Vagina (tissue), 2 donors: ENCODE measurements at places on chromosomes 1 and 21.
A peak's percentile ranks its signal among the peaks of the same experiment; 100 is the strongest.

DNA sequence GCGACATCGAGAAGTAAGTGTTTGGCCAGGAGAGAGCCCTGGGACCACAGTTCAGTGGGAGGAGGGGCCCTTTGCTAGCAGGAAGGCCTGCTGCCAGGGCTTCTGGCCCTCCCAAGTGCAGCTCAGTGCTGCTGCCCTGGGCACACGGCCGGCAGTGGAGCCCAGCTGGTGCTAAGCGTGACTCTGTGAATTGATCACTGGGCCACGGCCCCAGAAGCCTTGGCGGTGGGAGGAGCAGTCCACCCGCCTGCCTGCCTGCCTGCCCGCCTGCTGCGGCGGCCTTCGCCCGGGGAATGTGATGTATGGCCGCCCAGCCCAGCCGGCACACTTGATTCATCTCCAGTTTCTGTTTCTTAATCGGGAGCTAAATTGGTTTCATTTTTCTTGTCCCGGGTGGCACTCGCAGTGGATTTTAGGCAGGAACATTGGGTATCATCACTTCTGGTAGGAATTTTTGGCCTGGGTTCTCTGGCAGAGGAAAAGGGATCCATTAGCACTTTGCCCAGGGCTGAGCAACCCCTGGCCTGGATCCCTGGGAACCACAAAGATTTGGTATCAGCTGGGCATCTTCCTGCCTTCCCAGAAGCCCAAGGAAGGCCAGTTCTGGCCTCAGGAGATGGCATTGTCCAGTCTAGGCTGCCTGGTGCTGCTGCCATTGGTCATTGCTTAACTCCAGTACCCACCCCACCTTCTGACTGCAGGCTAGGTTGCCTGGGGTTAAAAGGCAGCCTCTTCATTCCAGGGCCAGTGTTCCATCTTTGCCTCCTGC is 28.6 kb downstream of the TMEM53 start:
- DNase-seq = no peak

DNA sequence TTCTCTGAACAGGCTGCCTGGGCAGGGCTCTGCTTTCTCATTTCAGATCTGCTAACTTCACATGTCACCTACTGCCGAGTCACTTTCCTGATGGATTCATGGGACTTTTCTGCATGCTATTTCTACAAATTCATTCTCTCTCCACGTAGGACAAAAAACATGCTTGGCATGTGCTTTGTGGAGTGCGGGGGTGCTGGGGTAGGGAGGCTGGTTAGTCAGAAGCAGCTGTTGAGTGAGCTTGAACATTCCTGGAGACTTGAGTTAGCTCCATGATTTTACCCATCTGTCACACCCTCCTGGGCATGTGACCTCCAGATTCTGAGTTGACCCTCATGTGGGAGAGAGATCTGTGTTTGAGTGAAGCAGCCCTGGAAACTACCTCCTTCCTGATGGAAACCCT is 71.4 kb downstream of the UCK2 start:
- no peak for DNase-seq

DNA sequence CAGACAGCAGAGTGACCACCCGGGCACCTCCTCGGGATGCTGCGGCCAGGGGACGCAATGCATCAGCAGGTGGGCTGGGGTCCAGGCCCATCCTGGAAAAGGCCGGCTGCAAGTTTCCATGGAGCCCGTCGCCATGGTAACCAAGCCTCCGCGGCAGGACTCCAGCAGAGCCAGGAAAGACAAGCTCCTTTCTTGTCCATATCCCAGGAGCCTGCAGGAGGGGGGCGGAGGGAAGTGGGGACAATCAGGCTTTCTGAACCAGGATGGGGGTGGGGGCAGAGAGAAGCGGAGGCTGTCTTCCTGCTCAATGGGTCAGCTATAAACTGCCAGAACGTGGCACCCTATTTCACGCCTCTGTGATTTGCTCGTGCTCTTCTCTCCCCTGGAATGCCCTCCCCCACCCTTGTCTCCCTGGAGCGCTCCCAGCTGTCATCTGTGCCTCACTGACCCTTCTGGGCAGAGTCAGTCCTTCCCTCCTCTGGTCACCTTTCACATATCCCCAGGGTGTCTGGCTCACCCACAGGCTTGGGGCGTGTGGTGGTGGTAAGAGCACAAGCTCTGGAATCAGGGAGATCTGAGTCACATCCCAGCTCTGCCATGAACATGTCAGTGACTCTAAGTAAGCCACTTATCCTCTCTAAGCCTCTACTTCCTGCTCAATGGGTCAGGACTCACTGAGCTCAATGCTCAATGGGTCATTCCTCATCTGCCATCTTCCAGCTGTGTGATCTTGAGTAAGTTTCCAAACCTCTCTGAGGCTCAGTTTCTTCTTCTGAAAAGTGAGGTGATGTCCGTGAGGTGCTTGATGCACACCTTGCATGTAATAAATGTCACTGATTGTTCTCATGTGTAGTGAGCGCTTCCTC is 58.9 kb upstream of the LAPTM5 start:
- DNase-seq = no peak

GRCh38 chr1:232477728-232478127 is 152.2 kb downstream of the SIPA1L2 start:
- no peak for DNase-seq

DNA sequence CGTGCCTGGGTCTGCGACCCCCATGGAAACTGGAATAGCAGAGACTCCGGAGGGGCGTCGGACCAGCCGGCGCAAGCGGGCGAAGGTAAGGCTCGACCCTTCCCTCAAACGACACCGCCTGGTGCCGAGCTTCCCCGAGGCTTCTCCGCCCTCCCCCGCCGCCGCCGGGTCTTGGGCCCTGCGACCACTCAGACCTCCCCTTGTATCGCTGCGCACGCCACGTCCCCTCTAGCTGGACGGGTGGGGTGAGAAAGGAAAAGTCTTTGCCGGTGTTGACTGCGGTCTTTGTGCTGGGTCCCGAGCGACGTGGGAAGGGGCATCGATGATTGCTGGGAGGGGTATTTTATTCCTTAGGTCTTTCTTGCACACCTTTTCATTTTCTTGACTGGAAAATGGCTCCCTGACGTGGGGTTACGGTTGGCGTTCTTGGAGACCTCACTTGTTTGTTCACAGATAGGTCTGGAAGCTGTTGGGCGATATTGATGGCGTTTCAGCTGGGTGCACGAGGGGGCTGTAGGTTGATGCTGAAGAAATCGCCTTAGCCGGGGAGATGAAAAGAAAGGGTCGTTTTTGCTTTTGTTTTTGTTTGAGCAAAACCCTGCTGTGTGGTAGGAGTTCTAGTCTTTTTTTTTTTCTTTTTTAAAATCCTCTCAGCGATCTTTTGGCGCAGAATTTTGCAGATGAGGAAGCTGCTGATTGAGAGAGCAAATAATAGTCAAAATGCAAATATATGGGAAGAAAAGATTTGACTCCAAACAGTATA is 776 bp downstream of the KDM1A start:
- DNase-seq = no peak

DNA sequence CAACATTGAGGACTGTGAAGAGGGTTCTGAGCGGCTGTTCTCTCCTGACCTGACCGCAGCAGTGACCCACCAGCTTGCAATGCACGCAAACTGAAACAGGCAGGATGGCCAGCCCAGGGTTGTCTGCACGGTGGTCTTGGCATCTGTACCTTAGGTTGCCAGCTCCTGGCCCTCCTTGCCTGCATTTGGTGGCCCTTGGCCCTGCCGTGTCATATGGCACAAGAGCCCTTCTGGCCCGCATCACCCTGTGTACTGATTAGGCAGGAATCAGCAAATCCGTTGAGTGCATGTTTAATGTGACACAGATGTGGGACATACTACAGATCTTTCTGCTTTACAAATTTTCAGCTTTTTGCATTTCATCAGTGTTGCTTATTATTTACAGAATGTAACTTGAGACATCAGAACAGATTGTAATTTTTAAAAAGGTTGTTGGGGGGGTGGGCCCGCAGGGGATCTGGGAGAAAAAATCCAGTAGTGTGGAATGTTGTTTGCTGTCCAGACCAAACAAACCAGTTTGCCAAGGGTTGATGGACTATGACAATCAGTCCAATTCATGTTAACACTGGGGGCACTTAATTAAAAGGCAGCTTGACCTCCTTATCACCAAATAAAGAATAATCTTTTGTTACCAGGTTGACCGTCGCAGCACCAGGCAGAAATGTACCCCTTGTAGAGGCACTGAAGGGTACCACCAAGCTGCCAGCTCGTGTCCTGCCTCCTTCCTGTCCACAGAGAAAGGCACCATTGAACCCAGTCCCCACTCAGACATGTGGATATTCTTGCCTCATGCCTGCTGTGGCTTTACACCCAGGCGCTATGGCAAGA is 132.6 kb downstream of the DHRS3 start:
- no peak for DNase-seq

DNA sequence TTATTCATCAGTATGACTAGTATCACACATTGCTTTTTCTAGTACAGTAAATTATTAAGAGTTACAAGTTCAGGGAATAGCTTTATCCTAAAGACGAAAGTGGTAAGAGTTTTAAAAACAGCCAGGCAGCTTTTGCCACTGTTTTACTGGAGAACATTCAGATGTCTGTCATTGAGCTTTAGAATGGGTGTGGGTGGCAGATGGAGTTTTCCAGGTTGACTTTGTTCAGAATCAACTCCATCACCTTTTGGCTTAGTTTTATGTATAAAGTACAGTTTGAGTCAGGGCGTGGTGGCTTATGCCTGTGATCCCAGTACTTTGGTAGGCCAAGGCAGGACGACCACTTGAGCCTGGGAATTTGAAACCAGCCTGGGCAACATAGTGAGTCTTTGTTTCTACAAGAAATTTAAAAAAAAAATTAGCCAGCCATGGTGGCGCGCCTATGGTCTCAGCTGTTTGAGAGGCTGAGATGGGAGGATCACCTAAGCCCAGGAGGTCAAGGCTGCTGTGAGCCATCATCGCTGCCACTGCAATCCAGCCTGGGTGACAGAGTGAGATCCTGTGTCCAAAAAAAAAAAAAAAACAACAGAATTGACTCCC is 29.9 kb upstream of the PLEKHM2 start:
- DNase-seq = no peak

DNA sequence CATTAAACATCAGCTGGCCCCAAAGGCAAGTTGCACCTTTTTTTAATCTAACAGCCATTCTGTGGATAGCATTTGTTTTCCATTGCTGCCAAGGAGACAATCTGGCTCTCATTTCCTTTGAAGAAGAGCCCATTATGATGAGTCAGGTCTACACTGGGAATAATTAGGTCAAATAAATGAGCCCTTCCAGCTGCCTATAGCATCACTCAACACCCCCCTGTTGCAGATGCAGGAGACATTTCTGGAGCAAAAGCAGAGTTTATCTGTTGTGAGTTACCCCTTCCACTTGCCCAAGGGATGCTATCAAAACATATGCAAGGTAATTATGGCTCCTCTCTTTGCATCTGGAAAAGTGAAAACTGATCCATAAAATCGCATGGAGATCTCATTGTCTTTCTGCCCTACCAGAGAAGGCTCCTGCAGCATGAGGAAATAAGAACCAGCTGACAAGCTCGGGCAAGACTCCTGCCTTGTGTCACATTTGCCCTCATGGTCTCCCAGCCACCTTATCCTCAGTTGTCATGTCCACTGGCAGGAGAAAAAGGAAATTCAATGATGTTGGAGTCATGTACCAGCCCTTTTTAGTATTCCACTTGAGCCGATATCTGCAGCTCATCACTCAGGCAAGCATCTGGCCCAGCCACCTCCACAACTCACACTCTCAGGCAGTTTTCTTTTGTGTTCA is 135.9 kb downstream of the SLC30A10 start:
- DNase-seq = no peak

GRCh38 chr1:209807509-209807908 is 1.6 kb upstream of the IRF6 start:
- DNase-seq = peak; percentile 27

DNA sequence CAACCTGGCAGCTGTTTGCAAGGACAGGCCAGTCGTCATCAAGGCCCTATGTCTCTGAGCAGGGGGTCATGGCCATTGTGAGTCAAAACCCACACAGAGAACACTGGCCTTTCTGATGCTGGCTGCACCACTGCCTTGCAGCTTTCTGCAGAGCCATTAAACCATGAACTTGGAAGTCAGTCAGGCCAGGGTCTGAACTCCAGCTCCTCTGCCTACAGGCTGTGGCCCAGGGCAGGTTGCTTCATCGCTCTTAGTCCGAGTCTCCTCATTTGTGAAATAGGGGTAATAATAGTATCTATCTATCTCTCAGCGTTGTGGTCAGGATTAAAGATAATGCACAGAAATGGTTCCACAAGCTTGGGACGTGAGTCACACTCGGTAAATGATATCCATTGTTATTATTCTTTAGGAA is 35.8 kb upstream of the HIVEP3 start:
- DNase-seq = no peak

GRCh38 chr1:154970631-154971340 is at the start of gene SHC1:
Gene SHC1 (minus strand): TSS chr1:154970747. CDS start chr1:154970526, 221 bp downstream.
- no peak for DNase-seq

DNA sequence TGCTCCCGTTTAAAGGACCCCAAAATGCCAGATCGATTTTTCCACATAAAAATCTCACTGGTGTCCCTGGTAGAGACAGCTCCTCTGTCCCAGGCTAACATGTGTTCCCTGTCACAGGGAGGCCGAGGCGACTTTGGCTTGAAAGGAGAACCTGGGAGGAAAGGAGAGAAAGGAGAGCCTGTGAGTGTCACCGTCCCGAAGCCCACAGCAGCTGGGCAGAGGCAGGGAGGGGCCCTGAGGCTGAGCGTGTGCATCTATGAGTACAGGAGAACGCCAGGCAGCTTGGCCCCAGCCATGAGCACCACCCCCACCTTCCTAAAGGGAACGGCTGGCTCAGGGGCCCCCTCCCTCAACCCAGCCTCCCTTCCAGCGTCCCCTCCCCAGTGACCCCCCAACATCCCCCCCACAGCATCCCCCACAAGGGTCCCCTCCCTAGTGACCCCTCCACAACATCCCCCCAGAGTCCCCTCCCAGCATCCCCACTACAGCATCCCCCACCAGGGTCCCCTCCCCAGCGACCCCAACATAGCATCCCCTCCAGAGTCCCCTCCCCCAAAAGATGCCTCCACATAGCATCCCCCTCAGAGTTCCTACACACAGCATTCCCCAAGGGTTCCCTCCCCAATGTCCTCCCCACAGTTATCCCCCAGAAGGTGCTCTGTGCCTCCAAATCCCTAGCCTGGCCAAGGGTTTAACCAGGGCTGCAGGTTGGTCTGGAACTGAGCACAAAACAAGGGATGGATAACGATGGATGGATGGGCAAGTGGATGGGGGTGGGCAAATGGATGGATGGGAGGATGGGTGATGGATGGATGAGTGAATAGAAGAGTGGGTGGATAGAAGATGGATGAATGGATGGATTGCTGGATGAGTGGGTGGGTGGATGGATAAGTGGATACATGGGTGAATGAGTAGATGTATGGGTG is 25.1 kb downstream of the COL6A2 start:
- no peak for DNase-seq

DNA sequence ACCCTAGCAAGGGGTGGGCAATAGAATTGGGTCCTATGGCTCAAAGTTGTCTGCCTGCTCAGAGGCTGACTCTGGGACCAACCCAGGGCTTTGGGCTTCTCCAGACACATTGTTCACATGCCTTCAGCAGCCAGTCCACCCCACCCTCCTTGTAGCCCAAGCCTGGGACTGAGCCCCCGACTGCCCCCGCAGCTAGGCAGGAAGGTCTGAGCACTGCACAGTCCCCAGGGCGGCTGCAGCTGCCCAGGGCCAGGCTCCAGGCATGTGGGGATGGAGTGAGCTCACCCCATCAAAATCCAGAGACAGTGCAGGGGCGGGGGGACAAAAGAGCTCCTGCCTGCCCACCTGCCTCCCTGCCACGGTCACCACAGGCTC is 35.6 kb downstream of the HSPG2 start:
- no peak for DNase-seq
